CD4-positive, alpha-beta T cell treated with Interleukin-15 for 1 hour (primary cell): ENCODE measurements at places on chromosomes 3 and 15.

DNA sequence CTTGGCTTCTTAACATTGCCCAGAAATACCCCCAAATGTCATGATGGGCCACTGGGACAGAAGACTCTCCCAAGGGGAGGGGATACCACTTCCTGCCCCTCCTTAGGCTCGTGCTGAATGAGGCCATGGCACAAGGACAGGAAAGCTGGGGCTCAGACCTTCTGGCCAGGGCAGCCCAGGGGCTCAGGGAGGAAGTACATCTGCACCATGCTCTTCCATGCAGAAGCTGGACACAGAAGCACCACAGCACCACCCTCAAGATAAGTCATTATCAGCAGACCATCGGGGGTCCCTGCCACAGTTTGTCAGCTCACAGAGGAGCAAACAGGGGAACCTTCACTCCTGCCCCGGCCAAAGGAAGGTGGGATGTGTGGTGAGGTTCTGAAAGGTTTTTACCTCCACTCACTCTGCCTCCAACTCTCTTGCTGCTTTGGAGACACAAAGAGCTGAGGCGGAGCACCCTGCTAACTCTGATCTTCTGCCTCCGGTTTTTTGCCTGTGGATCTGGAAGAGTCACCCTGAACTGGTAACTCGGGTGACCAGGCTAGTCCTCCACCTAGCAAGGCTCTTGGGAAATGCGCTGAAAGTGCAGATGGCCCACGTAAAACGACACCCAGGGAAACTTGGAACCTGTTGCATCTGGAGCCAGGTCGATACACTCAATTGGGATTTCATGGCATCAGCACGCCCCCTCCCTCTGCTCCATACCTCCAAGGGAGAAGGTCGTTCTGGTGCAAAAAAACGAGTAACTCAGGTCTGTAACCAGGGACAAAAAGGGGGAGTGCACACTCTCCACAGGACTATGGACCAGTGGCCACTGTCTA is 8.3 kb downstream of the BMF start:
- no peak for DNase-seq

DNA sequence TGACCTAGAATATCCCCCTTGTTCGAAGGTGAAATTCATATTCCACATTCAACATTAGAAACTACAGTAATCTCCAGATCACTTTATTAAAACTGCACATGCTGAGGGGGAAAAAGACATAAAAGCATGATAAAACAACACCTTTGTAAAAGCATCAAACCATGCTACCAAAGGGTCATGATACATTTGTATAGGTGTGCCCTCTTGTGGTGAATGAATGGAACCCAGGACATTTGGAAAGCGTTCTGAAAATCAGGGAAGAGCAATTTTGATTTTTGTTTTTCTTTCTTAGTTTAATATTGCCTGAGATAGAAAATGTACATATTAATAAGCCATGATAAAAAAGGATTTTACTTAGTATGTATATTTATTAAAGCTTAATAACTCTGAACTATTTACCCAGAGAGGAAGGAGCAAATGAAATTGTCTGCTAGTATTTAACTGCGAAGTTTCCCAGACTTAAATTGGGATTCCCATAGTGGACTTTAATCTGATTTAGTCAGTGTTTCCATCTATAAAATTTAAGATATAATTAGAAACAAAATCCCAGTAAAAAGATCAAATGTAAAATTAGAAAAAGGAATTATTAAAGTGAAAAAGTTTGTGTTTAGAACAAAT is 105.8 kb upstream of the ARL6 start:
- DNase-seq = no peak

DNA sequence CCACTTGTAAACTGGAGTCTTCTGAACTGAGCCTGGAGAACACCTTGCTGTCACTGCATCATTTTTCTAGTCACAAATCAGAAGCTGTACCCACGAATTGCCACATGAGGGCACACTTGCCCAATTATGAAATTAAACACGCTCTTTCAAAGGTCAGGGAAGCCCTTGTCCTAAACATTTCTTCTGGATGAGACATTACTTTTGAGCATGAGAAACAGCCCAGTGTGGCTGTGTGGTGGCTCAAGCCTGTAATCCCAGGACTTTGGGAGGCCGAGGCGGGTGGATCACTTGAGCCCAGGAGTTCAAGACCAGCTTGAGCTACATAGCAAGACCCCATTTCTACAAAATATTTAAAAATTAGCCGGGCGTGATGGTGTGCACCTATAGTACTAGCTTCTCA is 27.5 kb upstream of the CFAP161 start:
- DNase-seq = peak; percentile 34

DNA sequence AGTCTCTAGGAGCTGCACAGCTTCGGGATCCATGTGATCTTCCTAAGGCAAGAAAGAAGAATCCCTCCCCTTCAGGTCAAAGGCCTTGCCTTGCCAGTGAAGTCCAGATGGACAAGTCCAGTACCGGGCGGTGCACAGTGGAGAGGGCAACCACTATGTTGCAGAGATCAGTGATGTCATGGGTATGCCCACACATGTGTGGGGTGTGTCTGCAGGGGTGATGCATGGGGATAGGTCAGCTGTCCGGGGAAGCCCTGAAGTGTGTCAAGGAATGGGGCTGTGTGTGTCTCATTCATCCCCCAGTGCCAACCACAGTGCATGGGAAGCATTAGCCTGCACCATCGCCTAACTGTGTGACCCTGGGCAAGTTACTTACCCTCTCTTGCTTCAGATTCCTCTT is 66.5 kb downstream of the TLE3 start:
- DNase-seq = no peak

DNA sequence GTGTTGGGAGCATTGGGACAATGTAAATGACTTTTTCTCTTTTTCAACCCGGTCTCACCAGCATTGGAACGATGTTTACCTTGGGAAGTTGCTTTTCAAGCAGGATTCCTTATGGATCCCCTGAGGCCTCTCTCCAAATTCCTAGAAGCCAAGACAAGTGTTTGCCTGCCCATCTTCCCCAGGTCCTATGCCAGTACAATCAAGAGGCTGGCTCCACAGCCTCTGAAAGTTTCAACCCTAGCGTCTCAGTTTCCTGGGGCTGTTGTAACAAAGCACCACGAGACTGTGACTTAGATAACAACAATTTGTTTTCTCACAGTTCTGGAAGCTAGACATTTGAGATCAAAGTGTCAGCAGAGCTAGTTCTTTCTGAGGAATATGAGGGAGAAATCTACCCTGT is 347.2 kb upstream of the UMPS start:
- DNase-seq = no peak
